Activated CD8-positive, alpha-beta memory T cell treated with anti-CD3 and anti-CD28 coated beads for 48 hours (primary cell): ENCODE measurements at places on chromosomes 12 and 14.

DNA sequence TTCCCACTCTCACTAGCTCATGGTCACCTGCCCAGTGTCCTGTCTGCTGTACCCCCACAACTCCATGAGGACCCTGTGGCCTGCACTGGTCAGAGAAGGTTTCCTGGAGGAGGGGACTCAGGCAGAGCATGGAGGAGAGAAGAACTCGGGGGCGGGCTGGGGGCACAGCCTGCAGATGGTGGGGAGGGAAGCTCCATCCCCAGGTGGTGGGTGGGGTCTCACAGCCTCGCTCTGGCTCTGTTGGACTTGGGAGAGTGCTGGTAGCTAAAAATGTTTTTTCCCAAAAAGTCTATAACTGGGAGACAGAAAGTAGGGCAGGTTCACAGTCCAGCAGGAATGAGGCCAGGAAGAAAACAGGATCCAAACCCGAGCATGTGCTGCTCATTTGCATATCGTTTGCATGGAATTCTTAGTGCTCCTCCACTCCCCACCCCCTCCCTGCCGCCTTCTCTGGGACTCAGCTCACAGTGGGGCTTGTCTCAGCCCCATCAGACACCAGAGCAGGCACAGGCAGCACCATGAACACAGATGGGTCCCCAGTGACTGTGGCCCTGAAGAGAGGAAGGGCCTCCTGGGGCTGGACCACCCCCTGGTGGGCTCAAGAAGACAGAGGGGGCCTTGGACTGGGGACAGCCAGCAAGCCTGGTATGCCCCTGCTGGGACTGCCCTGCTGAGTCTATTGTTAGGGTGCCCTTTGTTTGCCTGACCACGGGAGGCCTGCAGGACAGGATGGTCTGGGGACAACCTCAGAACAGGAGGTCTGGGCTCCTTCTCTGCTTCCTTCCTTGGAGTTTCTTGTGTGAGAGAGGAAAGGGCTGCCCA lies 67.0 kb upstream of the SFSWAP start:
- no peak for DNase-seq

DNA sequence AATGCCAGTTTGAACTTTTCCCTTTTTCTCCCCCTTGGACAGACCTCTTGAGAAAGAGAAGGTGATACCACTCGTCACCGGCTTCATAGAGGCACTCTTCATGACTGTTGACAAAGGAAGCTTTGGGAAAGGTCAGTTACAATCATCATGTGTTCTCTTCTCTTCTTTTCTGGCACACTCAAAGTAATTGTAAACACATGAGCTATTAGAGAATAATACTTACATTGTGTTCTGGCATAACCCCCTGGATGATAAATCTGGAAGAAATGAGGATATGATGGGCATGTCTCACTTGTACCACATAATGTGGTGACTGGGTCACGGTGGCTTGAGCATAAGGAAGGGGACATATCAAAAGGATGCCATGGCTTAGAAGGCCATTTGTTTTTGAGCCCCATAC lies 20.0 kb downstream of the UTP20 start:
- no peak for DNase-seq

DNA sequence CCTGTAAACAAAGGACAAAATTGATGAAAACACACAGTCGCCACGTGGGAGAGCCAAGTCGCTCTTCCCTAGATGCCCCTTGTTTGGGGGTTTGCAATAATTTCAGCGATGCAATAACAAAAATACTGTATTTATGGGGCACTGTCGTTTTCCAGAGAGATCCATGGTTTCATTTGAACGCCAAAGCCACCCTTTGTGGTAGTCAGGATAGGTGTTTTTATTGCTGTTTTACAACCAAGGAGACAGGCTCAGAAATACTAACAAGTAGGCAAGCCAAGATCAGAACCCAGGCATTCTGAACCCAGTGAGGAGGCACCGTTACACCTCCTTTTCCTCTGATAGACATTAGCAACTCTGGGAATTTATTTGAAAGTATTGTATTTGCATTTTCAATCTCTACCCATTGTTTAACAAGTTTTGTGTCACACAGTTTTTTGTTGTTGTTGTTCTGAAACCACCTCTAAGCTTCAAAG lies 831 bp upstream of the BTBD7 start:
- DNase-seq, result no peak

GRCh38 chr12:49961993-49962764 lies 507 bp downstream of the AQP5 start:
- no peak for DNase-seq

DNA sequence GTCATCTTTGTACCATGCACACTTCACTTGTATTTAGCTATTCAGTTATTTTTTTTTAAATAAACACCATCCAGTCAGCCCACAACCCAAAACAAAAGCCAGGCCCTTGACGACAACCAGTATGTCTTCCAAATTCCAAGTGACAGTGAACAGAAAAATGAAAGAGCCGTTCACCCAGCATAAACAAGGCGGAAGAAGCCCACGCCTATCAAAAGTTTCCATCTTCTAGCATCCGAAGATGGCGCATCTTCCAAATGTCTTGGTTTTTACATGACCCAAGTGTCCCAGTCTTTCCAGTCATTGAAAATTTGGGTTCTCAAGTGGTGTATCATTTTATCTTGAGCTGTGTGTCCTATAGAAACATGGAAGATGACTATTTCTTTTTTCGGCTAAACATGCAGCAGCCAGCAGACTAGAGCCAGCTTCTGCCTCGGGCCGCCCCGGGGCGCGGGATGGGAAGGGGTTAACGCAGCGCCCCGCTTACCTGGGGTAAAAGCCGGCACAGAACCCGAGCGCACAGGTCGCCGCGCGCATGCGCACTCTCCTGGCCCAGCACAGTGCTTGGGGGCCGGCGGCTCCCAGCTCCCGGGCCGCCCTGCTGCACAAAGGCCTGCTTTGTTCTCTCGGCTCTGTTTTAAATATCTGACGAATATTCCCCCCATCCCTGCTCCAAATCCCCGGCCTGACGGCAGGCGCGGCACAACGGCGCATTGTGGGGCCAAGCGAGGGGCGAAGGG lies 164.8 kb downstream of the ZFP36L1 start:
- no peak for DNase-seq

- no peak for DNase-seq
Observed at GRCh38 chr14:93941293-93941910, 14.3 kb downstream of the FAM181A start.

- DNase-seq, result no peak
Observed at GRCh38 chr14:75339059-75339458, 60.4 kb downstream of the FOS start.

GRCh38 chr12:50403001-50403440 lies 2.3 kb downstream of the LARP4 start:
- no peak for DNase-seq

DNA sequence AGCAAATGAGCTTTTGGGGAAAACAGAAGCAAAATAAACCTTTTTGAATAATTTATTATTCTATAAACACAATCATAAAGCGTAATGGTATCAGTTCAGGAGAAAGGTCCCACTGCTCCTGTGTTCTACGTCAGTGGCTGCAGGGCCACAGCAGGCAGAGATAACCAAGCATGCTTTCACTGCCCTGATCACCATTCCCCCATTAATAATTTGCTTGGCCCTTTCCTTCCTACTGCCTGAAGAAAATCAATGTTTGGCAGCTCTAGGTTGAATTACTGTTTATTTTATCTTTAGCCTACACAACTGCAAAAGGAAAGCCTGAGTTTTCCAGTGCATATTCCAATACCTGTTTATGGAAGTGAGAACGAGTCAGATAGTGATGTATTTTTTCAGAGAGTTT lies 369.9 kb downstream of the DIO2 start:
- DNase-seq, result no peak

DNA sequence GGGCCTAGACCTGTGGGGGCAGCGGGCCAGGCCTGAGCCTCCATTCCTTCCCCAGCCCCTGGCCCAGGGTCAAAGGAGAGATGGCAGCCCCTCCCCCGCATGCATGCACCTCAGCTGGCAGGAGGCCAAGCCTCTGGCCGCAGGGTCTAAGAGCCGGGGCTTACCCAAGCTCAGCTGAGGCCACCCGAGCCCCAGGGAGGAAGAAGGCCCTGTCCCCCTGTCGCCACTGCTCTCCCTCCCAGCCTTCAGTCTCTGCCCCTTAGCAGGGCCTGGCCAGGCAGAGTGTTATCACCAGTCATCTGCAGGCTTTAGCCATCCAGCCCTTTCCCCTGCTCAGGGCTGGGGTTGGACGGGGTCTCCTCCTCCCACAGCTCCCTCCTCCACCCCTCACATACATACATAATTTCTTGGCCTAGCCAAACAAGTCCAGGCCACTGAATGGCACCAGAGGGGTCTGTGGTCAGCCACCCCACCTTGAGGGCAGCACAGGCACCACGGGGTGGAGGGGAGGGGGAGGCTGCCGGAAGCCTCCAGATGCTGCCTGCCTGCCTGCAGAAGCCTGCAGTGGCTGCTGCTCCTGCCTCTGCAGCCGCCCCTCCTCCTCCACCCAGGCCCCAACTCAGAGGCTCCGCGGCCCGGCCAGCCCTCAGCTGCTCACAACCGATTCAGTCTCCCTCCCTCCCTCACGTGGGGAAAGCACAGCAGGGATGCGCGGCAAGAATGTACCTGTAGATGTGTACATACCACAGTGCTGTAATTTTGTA lies 22.8 kb downstream of the RAB35 start:
- no peak for DNase-seq

- no peak for DNase-seq
Observed at GRCh38 chr14:31930493-31931240, 146.4 kb upstream of the ARHGAP5 start.

GRCh38 chr12:3601461-3602150 lies 110.6 kb downstream of the PRMT8 start:
- DNase-seq, result no peak

GRCh38 chr14:99521176-99522024 lies 40.2 kb downstream of the CCNK start:
- DNase-seq, result no peak

DNA sequence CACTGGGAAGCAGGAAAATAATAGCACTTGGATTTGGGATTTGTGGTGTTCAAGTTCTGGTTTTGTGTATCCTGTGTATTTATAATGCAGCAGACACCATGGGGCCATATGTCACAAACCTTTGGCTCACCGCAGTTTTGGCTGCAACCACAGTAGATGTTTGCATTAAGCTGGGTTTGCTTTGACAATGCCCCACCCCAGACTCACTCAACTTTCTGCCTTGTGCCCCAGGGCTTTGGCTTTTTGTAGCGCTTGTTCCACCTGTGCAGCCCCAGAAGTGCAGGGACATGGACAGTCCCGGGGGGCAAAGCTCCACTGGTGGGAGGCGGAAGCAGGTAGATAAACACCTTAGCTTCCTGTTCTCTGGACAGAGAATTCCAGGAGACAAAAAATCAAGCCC lies 446.9 kb downstream of the MED13L start:
- no peak for DNase-seq

DNA sequence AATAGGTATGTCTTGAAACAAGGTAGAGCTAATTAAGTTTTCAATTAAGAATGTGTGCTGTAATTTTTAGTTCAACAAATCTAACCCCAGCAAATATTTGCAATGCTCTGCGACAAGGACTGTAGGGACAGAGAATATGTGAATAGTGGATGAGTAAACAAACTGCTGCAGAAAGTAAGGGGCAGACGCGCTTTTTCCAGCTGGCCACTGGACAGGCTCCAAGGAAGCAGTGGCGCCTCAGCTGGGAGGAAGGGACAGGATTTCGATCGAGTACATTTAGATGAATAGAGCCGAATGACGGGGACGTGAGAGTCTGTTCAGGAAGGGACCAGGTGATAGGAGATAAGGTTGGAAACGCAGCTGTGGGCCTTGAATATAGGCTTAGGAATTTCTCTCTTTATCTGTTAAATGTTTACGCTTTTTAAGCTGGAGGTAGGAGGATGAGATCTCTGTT lies 69.3 kb downstream of the ELK3 start:
- DNase-seq, result no peak

DNA sequence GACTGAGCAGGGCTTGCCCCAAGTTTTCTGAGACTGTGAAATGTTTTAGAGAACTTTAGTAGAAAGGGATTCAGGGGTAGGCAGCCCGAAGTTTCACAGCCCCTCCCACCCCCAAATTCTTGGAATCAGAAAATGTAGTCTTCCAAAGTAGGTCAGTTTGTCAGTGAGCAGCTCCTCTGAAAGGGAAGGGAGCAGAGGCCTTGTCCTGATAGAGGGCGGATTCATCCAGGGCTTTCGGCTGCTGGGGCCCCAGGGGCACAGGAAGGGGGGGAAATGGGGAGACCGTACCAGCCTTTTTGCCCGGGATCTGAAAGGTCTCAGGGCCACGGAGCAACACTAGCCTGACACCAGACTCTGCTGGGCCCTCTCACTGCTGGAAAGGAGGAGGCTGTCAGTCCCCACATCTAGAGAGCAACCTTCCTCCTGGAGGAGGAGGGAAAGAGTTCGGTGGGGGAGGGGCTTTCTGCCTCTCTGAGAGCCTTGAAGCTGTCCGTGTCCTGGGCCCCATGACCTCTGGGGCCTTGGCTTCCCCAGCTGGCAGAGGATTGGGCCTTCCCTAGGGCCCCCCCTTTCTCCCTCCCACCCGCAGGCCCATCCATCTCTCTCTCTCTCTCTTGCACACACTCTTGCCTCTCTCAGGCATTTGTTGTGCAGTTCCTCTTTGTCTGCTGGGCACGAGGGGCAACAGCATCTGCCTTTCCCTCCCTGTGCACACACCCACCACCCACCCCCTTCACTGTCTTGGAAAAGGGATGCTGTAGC lies at the start of gene IKZF4:
TSS of gene IKZF4 (plus strand) at position 621 of the 762 bp plus-strand sequence. CDS start 451 bp downstream, outside the sequence.
- no peak for DNase-seq

DNA sequence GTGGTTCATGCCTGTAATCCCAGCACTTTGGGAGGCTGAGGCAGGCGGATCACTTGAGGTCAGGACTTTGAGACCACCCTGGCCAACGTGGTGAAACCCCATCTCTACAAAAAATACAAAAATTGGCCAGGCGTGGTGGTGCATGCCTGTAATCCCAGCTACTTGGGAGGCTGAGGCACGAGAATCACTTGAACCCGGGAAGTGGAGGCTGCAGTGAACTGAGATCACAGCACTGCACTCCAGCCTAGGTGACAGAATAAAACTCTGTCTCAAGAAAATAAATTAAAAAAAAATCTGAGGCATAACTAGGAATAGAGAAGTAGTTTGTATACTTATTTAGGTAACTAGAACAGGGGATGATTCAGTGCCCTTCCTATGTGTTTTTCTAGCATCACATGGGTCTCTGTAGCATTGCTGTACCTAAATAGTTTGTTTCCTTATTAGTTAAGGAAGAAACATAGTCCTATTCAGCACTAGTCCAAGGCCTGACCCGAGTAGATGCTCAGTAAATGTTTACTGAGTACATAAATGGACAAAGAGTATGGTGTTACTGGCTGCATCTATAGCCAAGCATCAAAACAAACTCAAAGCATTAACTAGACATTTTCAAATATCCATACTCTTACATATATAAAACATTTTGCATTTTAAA lies 21.7 kb downstream of the TAOK3 start:
- no peak for DNase-seq
